ENCODE measurements at places on chromosomes 4 and X. TPM values are rescaled to one million over a fixed set of nuclear protein-coding genes. Genes with fewer than 3 reads are reported as not detected.

CEP44 gene
- total RNA-seq: 21.4 TPM

HS6ST2 gene
- not detected for total RNA-seq

GTPBP6 gene
- total RNA-seq: 67.7 TPM

GRCh38 chrX:2632533-2633504, 58.3 kb upstream of the CD99 start:
- peak overlapping the region; percentile 58 for H3K4me3 ChIP-seq
- peak overlapping the region; percentile 91 for H3K27ac ChIP-seq
- DNase-seq: no peak
- no peaks in the 10 kb centered on the region for H3K27me3 ChIP-seq

DNA sequence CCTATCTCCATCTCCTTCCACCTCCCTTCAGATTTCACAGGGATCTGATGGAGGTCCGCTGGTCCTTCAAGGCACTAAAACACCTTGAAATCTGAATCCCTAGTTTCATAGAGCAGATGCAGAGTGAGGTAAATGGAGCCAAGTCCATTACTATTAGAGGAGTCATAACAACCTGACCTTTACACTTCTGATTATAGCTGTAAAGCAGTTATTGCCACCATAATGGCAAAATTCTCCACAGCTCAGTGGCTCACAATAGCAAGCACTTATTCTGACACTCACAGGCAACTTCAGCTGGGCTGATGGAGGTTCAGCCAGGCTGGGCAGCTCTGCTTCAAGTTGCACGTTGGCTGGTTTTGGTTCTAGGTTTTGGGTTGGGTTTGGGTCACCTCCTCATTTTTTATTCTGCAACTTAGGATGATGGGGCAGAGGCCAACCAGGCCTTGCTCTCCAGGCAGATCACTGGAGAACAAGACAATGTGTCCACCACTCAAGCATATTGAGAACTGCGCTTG, 51.4 kb upstream of the LRAT start:
- no peaks in the 10 kb centered on the region for H3K36me3 ChIP-seq
- no peak for DNase-seq
- no peaks in the 10 kb centered on the region for H3K4me1 ChIP-seq
- H3K27ac ChIP-seq: no peak overlapping the region
- H3K27me3 ChIP-seq: peaks cover 24% of the 10 kb centered on the region
